ENCODE measurements at places on chromosomes 1 and 21. TPM values are rescaled to one million over a fixed set of nuclear protein-coding genes. Genes with fewer than 3 reads are reported as not detected.

The PDPN gene
- total RNA-seq = 0.28 TPM

The TRMT13 gene
- total RNA-seq = 6.2 TPM

The TRIM58 gene
- total RNA-seq = not detected

The PTGS2 gene
- total RNA-seq = not detected

The CFAP107 gene
- total RNA-seq = not detected

The MCOLN2 gene
- 22.5 TPM for total RNA-seq

The S100A7 gene
- not detected for total RNA-seq

The DHCR24 gene
- total RNA-seq = 313 TPM

DNA sequence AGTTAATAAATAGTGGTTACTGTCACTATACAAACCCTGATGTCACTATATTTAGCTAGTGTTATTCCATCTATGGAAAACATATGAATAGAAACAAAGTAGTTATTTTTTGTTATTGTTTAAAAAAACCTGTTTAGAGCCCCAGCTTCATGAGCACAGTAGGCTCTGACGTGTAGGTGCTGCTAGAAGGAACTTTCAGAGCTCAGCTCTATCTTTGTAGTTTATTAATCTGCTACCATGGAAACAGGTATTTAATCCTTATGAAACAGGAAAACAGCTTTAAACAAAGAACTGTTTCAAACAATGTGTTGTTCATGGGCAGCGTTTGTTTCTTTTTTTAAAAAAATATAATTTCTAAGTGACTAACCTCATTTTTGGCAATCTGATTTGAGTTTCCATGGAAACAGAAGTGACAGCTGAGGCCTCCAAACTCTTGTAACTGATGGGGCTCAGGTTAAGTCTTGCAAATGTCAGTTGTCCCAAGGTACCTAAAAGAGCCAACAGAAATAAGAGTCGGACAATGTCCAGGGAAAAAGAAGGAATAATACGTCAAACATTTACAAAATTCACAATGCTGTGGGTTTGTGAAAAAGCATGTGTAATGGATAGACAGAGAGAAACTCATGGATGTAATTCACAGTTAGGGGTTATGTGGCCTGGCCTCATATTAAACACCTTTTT is 162.0 kb upstream of the C21orf91 start:
- H3K4me1 ChIP-seq = no peaks in the 10 kb centered on the region
- no peaks in the 10 kb centered on the region for H3K27me3 ChIP-seq
- no peak overlapping the region for H3K4me3 ChIP-seq
- DNase-seq = no peak
- no peaks in the 10 kb centered on the region for H3K36me3 ChIP-seq
- no peak overlapping the region for H3K27ac ChIP-seq

DNA sequence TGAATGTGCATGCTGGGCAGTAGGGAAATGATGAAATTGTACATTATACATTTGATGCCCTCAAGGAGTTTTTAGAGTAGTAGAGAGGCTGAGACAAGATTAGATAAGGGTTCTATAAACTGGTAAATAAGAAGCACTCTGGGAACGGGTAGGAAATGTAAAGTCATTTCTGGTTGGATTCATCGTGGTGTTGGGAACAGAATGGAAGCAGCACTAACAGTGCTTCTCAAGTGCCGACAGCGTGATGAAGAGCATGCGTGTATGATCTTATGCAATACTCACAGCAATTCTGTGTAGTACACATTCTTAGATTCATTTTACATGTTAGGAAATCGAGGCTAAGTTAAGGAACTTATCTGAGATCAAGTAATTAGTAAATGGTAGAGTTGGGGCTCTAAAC is 45.9 kb downstream of the GPR88 start:
- no peak overlapping the region for H3K4me3 ChIP-seq
- no peaks in the 10 kb centered on the region for H3K27me3 ChIP-seq
- DNase-seq = no peak
- no peaks in the 10 kb centered on the region for H3K36me3 ChIP-seq
- no peaks in the 10 kb centered on the region for H3K4me1 ChIP-seq
- H3K27ac ChIP-seq = no peak overlapping the region

GRCh38 chr1:78340006-78340405 is 150.8 kb upstream of the PTGFR start:
- DNase-seq = peak; percentile 22
- H3K36me3 ChIP-seq = no peaks in the 10 kb centered on the region
- no peak overlapping the region for H3K4me3 ChIP-seq
- no peak overlapping the region for H3K27ac ChIP-seq
- no peaks in the 10 kb centered on the region for H3K27me3 ChIP-seq
- no peaks in the 10 kb centered on the region for H3K4me1 ChIP-seq

- H3K4me1 ChIP-seq = no peaks in the 10 kb centered on the region
- DNase-seq = no peak
- no peaks in the 10 kb centered on the region for H3K27me3 ChIP-seq
- no peak overlapping the region for H3K27ac ChIP-seq
- H3K36me3 ChIP-seq = no peaks in the 10 kb centered on the region
- no peak overlapping the region for H3K4me3 ChIP-seq
These were observed 31.4 kb upstream of the GBP6 start for GRCh38 chr1:89332461-89332860.

GRCh38 chr1:88519156-88519555 is 164.9 kb upstream of the PKN2 start:
- H3K4me1 ChIP-seq = no peaks in the 10 kb centered on the region
- no peak overlapping the region for H3K4me3 ChIP-seq
- H3K27me3 ChIP-seq = peaks cover 8% of the 10 kb centered on the region

- H3K4me3 ChIP-seq = no peak overlapping the region
- H3K27ac ChIP-seq = no peak overlapping the region
- H3K36me3 ChIP-seq = no peaks in the 10 kb centered on the region
- H3K27me3 ChIP-seq = no peaks in the 10 kb centered on the region
These were observed 37.8 kb upstream of the COL11A1 start for GRCh38 chr1:103146166-103146565.

DNA sequence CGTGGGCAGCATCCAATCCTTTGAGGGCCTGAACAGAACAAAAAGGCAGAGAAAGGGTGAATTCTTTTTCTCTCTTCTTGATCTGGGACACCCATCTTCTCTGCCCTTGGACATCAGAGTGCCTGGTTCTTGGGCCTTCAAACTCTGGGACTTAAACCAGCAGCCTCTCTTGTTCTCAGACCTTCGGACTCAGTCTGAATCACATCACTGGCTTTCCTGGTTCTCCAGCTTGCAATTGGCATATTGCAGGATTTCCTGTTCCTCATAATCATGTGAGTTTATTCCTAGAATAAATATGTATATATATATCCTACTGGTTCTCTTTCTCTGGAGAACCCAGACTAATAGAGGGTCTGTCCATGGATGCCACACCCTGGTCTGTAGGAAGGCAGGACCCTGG is 16.3 kb upstream of the TENT5C start:
- no peaks in the 10 kb centered on the region for H3K36me3 ChIP-seq
- DNase-seq = no peak
- H3K4me1 ChIP-seq = no peaks in the 10 kb centered on the region
- H3K27ac ChIP-seq = no peak overlapping the region
- no peak overlapping the region for H3K4me3 ChIP-seq

GRCh38 chr1:203144661-203145060 is 17.1 kb downstream of the ADORA1 start:
- no peaks in the 10 kb centered on the region for H3K36me3 ChIP-seq
- no peak overlapping the region for H3K4me3 ChIP-seq
- H3K27ac ChIP-seq = peak overlapping the region; percentile 55
- DNase-seq = no peak

GRCh38 chr1:58528518-58528917 is 18.0 kb downstream of the OMA1 start:
- no peak for DNase-seq
- H3K36me3 ChIP-seq = no peaks in the 10 kb centered on the region
- H3K4me1 ChIP-seq = no peaks in the 10 kb centered on the region
- no peak overlapping the region for H3K27ac ChIP-seq

GRCh38 chr1:85307987-85308832 is 31.8 kb upstream of the BCL10 start:
- H3K4me1 ChIP-seq = peaks cover 14% of the 10 kb centered on the region
- peak overlapping the region; percentile 79 for H3K27ac ChIP-seq
- peak; percentile 91 for DNase-seq
- no peak overlapping the region for H3K4me3 ChIP-seq

DNA sequence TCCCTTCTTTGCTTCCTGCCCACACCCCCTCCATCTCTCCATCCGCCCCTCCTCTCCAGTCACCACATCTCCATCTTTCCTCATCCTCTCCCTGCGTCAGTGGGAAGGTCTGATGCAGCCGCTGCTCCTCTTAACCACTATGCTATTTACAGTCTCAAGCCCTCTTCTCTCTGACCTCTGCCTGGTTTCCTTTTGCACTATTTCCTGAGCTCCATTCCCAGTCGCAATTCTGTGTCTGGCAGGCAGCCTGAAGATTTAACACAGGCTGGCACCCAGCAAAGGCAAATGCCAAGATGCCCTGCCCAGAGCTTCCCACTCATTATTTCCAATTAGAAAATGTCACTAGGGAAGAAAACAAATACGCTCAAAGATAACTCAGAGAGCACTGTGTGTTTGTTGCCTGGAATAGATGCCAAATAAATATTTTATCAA is 89.6 kb upstream of the LPGAT1 start:
- H3K4me1 ChIP-seq = no peaks in the 10 kb centered on the region
- H3K27ac ChIP-seq = no peak overlapping the region
- peaks cover 4% of the 10 kb centered on the region for H3K27me3 ChIP-seq
- DNase-seq = no peak

DNA sequence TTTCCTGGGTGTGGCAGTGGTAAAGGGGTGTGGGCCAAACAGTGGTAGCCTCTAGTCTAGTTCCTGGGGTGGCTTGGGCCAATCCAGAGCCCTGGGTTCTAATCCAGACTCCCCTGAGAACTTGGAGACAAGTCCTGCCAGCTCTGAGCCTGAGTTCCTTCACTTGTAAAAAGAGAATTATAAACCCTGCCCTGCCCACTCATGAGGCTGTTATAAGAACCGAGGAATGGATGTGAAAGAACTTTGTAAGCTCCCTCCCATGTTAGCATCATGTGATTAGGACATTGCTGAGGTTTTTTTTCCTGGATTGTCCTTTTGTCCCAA is 131.0 kb downstream of the RRAGC start:
- no peaks in the 10 kb centered on the region for H3K36me3 ChIP-seq
- H3K27ac ChIP-seq = no peak overlapping the region
- peaks cover 17% of the 10 kb centered on the region for H3K27me3 ChIP-seq
- H3K4me3 ChIP-seq = no peak overlapping the region
- no peaks in the 10 kb centered on the region for H3K4me1 ChIP-seq
- DNase-seq = no peak

GRCh38 chr1:91764471-91765115 is 121.4 kb downstream of the TGFBR3 start:
- H3K4me1 ChIP-seq = 0 out of 2 replicates have a peak, but pooled peaks cover 3% of the 10 kb centered on the region
- no peak for DNase-seq

GRCh38 chr21:31064803-31065202 is 26.5 kb upstream of the KRTAP19-8 start:
- H3K27me3 ChIP-seq = no peaks in the 10 kb centered on the region
- H3K4me1 ChIP-seq = no peaks in the 10 kb centered on the region
- H3K4me3 ChIP-seq = no peak overlapping the region
- no peak overlapping the region for H3K27ac ChIP-seq
- no peaks in the 10 kb centered on the region for H3K36me3 ChIP-seq

- H3K27ac ChIP-seq = no peak overlapping the region
- H3K4me1 ChIP-seq = no peaks in the 10 kb centered on the region
- DNase-seq = no peak
- H3K36me3 ChIP-seq = no peaks in the 10 kb centered on the region
- H3K27me3 ChIP-seq = peaks cover 34% of the 10 kb centered on the region
These were observed 217.2 kb upstream of the NFIA start for GRCh38 chr1:60865166-60865565.

DNA sequence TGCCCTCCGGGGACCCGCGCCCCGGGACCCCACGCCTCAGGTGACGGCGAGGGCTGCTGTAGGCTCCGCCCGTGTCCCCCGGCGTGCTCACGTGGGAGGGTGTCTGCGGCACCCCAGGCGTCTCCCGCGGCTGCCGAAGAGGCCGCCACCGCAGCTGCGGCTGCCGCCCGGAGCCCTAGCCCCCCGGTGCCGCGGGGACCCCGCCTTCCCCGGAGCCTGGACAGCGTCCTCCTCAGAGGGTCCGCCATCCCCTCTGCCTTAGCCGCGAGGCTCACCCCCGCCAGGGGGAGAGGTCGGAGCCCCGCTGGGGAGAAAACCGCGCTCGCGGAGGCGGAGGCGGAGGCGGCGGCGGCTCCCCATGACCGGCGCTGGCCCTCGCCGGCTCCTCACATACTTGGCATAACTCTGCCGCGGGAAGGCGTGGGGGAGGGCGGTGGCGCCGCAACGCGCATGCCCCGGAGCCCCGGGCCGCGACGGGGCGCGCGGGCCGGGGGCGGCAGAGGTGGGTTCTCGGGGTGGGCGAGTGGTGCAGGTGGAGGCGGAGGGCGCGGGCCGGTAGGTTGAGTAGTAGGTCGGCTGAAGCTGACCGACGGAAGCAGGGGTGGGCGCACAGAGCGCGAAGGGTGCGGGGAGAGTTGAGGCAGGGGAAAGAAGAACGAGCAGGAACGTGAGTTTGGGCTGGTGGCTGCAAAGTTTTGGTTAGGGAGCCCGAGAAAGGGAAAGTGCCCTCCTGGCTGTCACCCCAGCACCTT is 700 bp upstream of the SYDE2 start:
- H3K4me1 ChIP-seq = peaks cover 56% of the 10 kb centered on the region
- H3K27ac ChIP-seq = peak overlapping the region; percentile 90
- DNase-seq = no peak
- no peaks in the 10 kb centered on the region for H3K27me3 ChIP-seq
- peaks cover 2% of the 10 kb centered on the region for H3K36me3 ChIP-seq
- H3K4me3 ChIP-seq = peak overlapping the region; percentile 78

DNA sequence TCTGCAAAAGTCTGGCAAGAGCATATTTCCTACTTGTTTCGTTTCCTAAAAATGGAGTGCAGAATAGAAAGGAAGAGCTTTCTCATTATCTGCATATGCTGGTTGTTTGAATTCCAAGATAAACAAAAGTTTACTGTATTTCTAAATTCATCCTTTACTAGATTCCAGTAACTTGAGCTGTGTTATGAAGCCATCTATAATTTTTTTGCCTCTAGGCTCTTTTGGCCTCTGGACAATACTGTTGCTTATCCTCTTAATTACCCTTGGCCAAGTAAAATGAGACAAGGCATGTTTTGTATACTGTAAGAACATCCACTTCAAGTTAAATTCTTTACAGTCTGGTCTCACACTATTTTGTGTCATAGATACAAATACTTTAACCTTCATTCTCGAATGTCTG is 45.6 kb upstream of the HFM1 start:
- no peak for DNase-seq
- H3K36me3 ChIP-seq = no peaks in the 10 kb centered on the region
- H3K27me3 ChIP-seq = no peaks in the 10 kb centered on the region
- no peaks in the 10 kb centered on the region for H3K4me1 ChIP-seq

DNA sequence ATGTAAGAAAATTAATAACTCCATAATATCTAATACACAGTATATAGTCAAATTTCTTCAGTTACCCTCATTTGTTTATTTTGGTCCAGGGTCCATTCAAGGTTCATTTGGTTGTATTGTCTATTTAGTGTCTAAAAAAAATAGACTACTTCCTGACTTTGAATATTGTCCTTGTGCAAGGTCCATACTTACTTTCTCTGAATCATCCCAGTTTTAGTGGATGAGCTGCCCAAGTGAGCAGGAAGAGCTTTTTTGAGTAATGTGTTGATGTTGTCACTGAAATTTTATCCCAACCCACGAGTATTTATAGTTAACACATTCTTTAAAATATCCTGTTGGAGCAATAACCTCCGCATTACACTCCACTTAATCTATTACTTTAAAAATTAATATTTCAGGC is 45.6 kb upstream of the FASLG start:
- H3K27ac ChIP-seq = no peak overlapping the region
- peaks cover 10% of the 10 kb centered on the region for H3K36me3 ChIP-seq
- H3K27me3 ChIP-seq = no peaks in the 10 kb centered on the region
- no peak overlapping the region for H3K4me3 ChIP-seq
- H3K4me1 ChIP-seq = no peaks in the 10 kb centered on the region
- no peak for DNase-seq

All from Panc1 (cell line).